Astrocyte (in vitro differentiated cells and primary cell): ENCODE measurements at places on chromosomes 6 and 20. TPM values are rescaled to one million over a fixed set of nuclear protein-coding genes. Genes with fewer than 3 reads are reported as not detected.

- no peaks in the 10 kb centered on the region for H3K4me1 ChIP-seq
- DNase-seq = no peak
- no peak overlapping the region for H3K27ac ChIP-seq
- H3K4me3 ChIP-seq = no peak overlapping the region
- no peaks in the 10 kb centered on the region for H3K27me3 ChIP-seq
Observed at GRCh38 chr6:64064919-64065318, 429.3 kb downstream of the PHF3 start.

DNA sequence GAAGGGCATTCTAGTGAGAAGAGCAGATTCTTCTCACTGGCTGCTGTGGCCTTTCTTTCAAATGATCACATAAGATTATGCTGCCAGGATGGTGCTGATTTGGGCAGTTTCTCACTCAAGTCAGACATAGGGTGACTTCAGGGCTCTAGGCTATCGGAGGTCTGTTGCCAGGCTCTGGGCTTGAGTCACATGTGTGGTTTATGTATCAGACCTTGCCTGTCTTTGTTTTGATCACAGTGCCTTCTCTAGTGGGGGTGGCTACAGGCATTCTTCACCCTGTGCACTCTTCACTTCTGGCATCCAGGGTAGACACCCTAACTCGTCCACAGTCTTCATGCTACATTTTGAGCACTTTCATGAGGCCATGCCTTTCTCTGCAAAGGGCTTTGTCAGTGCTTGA lies 823.7 kb upstream of the MAN1A1 start:
- no peak overlapping the region for H3K27ac ChIP-seq
- no peak for DNase-seq
- H3K4me3 ChIP-seq = no peak overlapping the region
- no peaks in the 10 kb centered on the region for H3K36me3 ChIP-seq
- no peaks in the 10 kb centered on the region for H3K27me3 ChIP-seq
- no peaks in the 10 kb centered on the region for H3K4me1 ChIP-seq

DNA sequence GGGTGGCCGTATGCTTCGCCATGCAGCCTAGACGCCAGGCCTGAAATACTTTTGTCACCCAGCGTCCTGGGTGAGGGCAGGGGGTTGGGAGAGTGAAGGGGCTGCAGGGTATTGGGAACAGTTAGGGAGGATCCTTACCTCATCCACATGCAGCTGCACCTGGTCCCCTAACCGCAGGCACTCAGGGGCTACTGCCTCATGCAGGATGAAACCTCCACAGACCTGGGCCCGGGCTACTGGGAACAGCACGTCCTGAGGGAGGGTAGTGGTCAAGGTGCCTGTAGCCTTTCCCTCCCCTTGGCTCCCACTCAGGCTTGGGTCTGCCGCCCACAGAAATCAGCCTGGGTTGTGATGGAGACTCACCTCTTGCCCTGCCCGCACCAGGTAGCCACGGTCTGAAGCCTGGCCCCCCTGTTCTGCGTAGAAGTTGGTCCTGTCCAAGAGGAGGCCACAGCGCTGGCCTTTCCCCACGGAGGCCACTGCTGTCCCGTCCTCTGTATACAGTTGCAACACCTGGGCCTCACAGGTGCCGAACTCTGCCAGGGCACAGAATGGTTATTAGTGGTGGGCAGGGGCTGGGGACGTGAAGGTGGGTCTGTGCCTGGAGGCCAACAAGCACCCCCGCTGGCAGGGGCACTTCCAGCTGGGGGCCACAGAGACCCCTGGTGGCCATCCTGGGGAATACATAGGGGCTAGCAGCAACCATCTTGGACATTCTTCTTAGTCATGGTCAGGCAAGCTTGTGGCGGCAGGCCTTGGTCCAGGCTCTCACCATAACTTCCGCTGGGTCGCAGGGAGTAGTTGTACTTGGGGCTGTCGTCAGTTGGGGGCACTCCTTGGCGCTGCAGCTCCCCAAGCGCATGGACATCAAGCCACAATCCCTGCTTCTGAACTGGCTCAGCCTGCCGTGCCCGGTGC lies 8.6 kb downstream of the AARS2 start:
- H3K4me1 ChIP-seq = peaks cover 1% of the 10 kb centered on the region
- no peak overlapping the region for H3K27ac ChIP-seq
- no peaks in the 10 kb centered on the region for H3K27me3 ChIP-seq
- no peak overlapping the region for H3K4me3 ChIP-seq

- no peaks in the 10 kb centered on the region for H3K4me1 ChIP-seq
- H3K27me3 ChIP-seq = no peaks in the 10 kb centered on the region
- no peak overlapping the region for H3K4me3 ChIP-seq
- DNase-seq = no peak
- H3K36me3 ChIP-seq = no peaks in the 10 kb centered on the region
- H3K27ac ChIP-seq = no peak overlapping the region
Observed at GRCh38 chr6:105781248-105781647, 304.9 kb upstream of the PRDM1 start.

DNA sequence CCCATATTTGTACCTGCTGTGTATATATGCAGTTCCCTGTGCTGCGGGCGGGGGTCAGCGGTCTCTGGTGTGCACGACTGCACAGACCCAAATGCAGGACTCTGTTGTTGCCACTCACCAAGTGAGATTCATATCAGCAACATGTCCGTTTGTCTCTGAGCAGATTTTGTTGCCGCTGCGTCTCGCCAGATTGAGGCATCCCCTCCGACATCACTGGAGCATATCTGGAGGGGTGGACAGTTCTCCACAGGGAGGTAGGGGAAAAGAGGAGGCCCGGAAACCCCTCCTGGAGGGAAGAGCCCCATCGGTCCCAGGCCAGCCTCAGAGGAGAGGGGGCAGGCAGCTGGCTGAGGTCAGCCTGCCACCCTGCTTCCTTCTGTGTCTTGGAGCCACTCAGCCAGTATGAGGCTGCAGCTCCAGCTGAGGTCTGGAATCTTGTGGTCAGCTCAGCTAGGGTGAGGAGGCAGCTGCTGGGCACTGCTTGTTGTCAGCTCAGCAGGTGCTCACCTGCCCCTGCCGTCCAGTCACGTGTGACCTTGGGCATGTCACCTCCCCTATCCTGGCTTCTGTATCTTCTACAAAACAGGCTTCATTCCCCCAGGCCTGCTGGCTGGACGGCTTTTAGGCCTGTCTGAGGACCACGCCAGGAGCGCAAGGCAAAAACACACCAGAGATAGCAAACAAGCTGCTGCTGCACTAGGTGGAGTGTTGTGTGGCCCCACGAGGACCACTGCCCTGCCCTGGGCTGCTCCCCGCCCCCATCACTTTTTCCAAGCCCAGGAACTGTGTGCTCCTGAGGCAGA lies 47.1 kb downstream of the HNF4A start:
- no peaks in the 10 kb centered on the region for H3K36me3 ChIP-seq
- peaks cover 8% of the 10 kb centered on the region for H3K27me3 ChIP-seq
- H3K4me1 ChIP-seq = peaks cover 1% of the 10 kb centered on the region
- H3K27ac ChIP-seq = no peak overlapping the region
- DNase-seq = no peak

DNA sequence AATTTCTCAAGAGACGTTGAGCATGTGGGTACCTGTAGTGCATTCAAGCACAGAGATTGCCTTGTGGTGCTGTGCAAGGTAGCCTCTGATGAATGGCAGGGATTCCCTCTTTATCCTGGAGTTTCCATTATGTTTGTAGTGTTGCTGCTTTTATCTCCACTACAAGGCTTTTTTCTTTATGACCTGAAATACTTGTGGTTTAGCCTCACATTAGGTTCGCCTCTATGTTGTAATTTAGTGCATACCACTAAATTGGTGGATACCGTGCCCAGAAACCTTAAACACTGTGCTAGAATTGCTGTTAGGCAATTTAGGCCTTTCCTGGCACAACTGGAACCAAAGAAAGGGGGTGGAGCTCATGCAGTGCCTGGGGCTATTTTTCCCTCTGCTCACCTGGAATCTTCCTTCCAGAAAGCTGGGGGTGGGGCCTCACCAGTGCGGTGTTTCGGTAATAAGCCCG lies 76.8 kb downstream of the NCOA7 start:
- no peak overlapping the region for H3K27ac ChIP-seq
- DNase-seq = peak; percentile 85
- no peaks in the 10 kb centered on the region for H3K27me3 ChIP-seq
- no peaks in the 10 kb centered on the region for H3K36me3 ChIP-seq
- H3K4me1 ChIP-seq = peaks cover 3% of the 10 kb centered on the region
- no peak overlapping the region for H3K4me3 ChIP-seq

DNA sequence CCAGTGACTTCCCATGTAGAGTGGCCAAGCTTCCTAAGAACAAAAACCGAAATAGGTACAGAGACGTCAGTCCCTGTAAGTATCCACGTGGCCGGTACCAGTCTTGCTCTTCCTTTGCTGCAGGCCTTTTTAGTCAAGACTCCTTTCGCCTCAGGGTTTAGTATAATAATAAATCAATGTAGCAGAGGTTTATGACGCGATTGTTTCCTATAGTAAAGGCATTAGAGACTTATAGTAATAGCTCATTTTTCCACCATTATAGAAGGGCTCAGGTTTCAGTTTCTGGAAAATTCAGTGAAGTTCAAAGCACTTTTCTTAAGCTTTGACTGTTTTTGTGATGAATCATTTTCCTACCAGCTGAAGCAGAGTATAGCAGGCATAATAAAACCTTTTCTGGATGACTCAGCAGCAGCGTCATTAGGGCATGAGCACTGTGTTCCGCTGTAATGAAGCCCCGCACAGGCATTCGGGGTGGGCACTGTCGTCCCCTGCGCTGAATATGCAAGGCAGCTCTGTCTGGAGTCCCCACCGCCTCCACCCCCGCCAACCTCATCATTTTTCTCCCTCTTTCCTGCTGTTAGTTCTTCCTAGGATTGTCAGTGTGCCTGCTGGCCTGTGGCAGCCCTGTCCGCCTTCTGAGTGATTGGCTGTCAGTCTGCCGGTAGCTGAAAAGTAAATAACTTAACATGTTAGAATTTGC lies 51.3 kb downstream of the PTPN1 start:
- H3K27me3 ChIP-seq = no peaks in the 10 kb centered on the region
- H3K27ac ChIP-seq = peak overlapping the region; percentile 98
- H3K4me3 ChIP-seq = peak overlapping the region; percentile 38

GRCh38 chr20:3392756-3393155 lies 14.7 kb downstream of the DNAAF9 start:
- no peaks in the 10 kb centered on the region for H3K36me3 ChIP-seq
- H3K27me3 ChIP-seq = no peaks in the 10 kb centered on the region
- H3K4me3 ChIP-seq = no peak overlapping the region
- H3K4me1 ChIP-seq = no peaks in the 10 kb centered on the region

- no peak overlapping the region for H3K4me3 ChIP-seq
- H3K4me1 ChIP-seq = peaks cover 14% of the 10 kb centered on the region
- DNase-seq = peak; percentile 91
- H3K27ac ChIP-seq = peak overlapping the region; percentile 78
- H3K36me3 ChIP-seq = no peaks in the 10 kb centered on the region
Observed at GRCh38 chr6:159701413-159701999, 8.5 kb upstream of the SOD2 start.

- H3K4me3 ChIP-seq = no peak overlapping the region
- H3K36me3 ChIP-seq = no peaks in the 10 kb centered on the region
- H3K27ac ChIP-seq = no peak overlapping the region
- peaks cover 3% of the 10 kb centered on the region for H3K27me3 ChIP-seq
- no peak for DNase-seq
Observed at GRCh38 chr20:33866398-33867100, 55.4 kb downstream of the CHMP4B start.

The CST3 gene
- total RNA-seq = 316 and 355 TPM in 2 replicates

The MAN1A1 gene
- 11.7 and 13.2 TPM in 2 replicates for total RNA-seq

The TSHZ2 gene
- 0.72 and 1.2 TPM in 2 replicates for total RNA-seq
